T-helper 2 cell treated with Interferon-gamma antibody and Interleukin-4, amounts not matched to agents 5 μg/mL and 100 μg/mL, for 36 hours (primary cell): ENCODE measurements at places on chromosomes 1 and 21.
A peak's percentile ranks its signal among the peaks of the same experiment; 100 is the strongest.

GRCh38 chr1:201192261-201192788, 1.7 kb downstream of the IGFN1 start:
- no peak overlapping the region for H3K4me3 ChIP-seq
- H3K27ac ChIP-seq = no peak overlapping the region
- DNase-seq = no peak
- peaks cover under 1% of the 10 kb centered on the region for H3K27me3 ChIP-seq

DNA sequence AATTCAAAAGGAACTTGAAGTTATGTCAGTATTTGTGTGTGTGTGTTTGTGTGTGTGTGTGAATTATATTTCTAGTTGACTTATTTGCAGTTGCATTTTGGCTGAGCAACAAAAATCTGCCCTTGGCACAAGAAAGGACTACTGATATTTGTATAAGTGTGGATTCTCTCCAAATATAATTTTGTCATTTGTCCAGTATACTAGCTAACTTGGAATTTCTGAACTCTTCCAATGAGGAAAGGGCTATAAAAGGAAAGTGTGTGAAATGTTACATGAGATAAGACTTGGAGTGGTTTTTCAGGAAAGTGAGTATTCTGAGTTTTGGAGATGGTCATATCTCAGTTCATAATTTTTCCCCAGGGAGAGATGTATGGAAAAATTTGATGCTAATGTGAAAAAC, 1384.1 kb upstream of the B3GALT2 start:
- H3K36me3 ChIP-seq = no peaks in the 10 kb centered on the region
- no peak overlapping the region for H3K4me3 ChIP-seq
- no peaks in the 10 kb centered on the region for H3K27me3 ChIP-seq
- no peak overlapping the region for H3K27ac ChIP-seq
- no peaks in the 10 kb centered on the region for H3K4me1 ChIP-seq

- H3K4me1 ChIP-seq = peaks cover 75% of the 10 kb centered on the region
- peak; percentile 79 for DNase-seq
- peaks cover 6% of the 10 kb centered on the region for H3K36me3 ChIP-seq
- no peaks in the 10 kb centered on the region for H3K27me3 ChIP-seq
- H3K4me3 ChIP-seq = peak overlapping the region; percentile 74
- H3K27ac ChIP-seq = peak overlapping the region; percentile 93
Observed at GRCh38 chr1:109802136-109802900, 38.6 kb upstream of the EPS8L3 start.

GRCh38 chr1:211493876-211494653, 2.1 kb upstream of the RD3 start:
- no peak overlapping the region for H3K27ac ChIP-seq
- H3K4me1 ChIP-seq = peaks cover 4% of the 10 kb centered on the region
- no peaks in the 10 kb centered on the region for H3K36me3 ChIP-seq
- no peak overlapping the region for H3K4me3 ChIP-seq

DNA sequence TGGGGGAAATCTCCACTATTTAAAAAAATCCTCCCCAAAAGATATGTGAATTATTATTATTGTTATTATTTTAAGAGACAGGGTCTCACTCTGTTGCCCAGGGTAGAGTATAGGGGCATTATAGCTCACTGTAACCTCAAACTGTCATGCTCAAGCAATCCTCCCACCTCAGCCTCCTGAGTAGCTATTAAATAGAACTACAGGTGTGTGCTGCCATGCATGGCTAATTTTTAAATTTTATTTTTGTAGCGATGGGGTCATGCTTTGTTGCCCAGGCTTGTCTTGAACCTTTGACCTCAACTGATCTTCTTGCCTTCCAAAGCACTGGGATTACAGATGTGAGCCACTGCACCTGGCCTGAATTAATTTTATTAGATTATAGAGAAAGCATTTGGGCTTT, 116.8 kb downstream of the RABGAP1L start:
- H3K27ac ChIP-seq = no peak overlapping the region
- no peaks in the 10 kb centered on the region for H3K27me3 ChIP-seq
- DNase-seq = no peak
- no peaks in the 10 kb centered on the region for H3K4me1 ChIP-seq
- H3K36me3 ChIP-seq = peaks cover 9% of the 10 kb centered on the region
- H3K4me3 ChIP-seq = no peak overlapping the region

DNA sequence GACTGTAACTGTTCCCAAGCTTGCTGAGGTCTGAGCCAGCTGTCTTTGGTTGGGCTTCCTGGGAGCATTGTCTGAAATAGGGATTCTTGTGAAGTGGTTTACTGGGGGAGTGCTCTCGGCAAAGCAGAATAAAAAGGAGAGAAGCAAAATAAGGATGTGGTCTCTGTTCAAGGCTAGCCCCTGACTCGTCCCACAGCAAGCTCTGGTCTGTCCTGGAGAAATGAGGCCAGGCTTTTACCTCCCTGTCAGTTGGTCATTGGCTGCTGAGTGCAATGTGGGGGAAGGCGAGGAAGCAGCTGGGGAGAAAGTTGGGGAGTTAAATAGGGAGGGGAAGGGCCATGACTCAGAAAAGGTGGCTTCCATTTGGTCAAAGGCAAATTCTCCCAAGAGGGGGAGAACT, 303.9 kb upstream of the DUSP10 start:
- H3K4me3 ChIP-seq = no peak overlapping the region
- DNase-seq = no peak
- H3K36me3 ChIP-seq = no peaks in the 10 kb centered on the region
- no peaks in the 10 kb centered on the region for H3K27me3 ChIP-seq
- H3K4me1 ChIP-seq = peaks cover 4% of the 10 kb centered on the region
- H3K27ac ChIP-seq = no peak overlapping the region

DNA sequence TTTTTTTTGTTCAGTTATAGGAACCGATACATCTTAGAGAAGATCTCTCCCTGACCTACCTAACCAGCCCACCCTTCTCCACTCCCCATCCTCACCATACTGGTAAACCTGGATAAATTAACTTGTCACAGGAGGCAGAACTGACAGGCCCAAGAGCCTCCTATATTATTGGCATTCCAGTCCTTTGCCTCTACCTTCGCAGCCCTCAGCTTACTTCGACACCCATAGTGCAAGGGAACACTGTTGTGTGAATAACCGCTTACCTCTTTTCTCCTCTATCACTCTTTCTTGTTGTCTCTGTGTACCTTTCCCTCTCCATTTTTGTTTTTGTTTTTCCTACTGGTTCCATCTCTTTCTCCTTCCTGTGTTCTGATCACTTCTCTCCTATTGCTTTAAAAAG, 58.7 kb downstream of the CDC14A start:
- no peaks in the 10 kb centered on the region for H3K27me3 ChIP-seq
- H3K36me3 ChIP-seq = peaks cover 46% of the 10 kb centered on the region
- H3K4me1 ChIP-seq = peaks cover 42% of the 10 kb centered on the region
- H3K27ac ChIP-seq = no peak overlapping the region

GRCh38 chr1:237478842-237479241, 411.9 kb downstream of the ZP4 start:
- H3K27me3 ChIP-seq = no peaks in the 10 kb centered on the region
- no peak for DNase-seq
- H3K36me3 ChIP-seq = no peaks in the 10 kb centered on the region
- H3K4me1 ChIP-seq = peaks cover 2% of the 10 kb centered on the region

DNA sequence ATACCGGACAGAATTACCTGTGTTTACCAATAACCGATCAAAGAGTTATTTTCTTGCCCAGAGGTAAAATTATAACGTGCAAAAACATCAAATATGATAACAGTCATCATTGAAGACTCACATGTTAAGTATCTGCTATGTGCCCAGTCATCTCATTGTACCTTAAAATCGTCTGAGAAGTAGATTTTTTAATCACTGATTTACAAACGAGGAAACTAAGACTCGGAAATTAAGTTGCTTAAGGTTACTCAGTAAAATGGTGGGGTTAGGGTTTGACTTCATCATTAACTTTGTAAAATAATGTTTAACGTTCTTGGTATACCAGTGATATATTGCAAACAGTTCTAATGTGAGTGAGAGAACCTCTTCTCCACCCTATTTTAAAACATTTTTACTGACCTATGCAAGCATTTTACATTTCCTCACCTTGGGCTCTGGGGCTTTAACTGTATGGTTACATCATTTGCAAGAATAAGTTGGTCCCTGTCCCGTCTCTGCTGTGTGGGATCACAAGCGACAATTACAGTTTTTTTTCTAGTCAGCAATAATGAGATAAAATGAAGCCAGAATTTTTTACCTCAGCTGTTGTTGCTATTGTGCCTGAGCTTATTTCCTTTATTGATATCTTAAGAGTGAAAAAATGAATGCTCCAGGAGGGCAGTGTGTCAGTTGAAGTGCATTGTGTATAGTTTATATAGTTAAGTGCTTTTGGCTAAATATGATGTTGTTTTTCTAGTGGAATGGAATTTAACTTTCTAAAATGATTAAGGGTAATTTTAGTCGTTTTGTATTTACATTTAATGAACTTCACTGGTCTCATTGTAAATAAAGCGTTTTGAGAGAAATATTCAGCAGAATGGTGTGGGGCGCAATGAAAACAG, 2.7 kb downstream of the RPRD2 start:
- DNase-seq = no peak
- H3K4me3 ChIP-seq = peak overlapping the region; percentile 96
- H3K27ac ChIP-seq = peak overlapping the region; percentile 99

DNA sequence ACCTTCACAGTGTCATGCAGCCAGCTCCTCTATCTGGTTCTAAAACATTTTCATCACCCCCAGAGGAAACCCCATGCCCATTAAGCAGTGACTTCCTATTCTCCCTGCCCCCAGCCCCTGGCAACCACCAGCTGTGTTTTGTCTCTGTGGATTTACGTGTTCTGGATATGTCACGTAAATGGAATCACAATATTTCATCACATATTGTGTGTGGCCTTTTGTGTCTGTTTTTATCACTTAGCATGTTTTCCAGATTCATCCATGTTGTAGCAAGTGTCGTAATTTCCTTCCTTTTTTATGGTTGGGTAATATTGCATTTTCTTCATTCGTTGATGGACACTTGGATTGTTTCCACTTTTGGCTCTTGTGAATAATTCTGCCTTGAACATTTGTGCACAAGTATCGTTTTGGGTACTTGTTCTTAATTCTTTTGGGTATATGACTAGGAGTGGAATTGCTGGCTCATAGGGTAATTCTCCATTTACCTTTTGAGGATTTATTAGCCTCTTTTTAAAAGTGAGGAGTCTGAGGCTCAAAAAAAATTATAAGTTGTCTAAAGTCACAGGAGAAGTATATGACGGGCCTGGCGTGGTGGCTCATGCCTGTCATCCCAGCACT, 127.0 kb downstream of the MRPS6 start:
- no peaks in the 10 kb centered on the region for H3K27me3 ChIP-seq
- H3K36me3 ChIP-seq = no peaks in the 10 kb centered on the region
- H3K27ac ChIP-seq = peak overlapping the region; percentile 58
- peaks cover 48% of the 10 kb centered on the region for H3K4me1 ChIP-seq
- DNase-seq = no peak
- peak overlapping the region; percentile 79 for H3K4me3 ChIP-seq

- H3K4me1 ChIP-seq = peaks cover 5% of the 10 kb centered on the region
- H3K4me3 ChIP-seq = no peak overlapping the region
- DNase-seq = no peak
- peaks cover 5% of the 10 kb centered on the region for H3K27me3 ChIP-seq
- H3K36me3 ChIP-seq = peaks cover 15% of the 10 kb centered on the region
Observed at GRCh38 chr1:201880928-201881571, 7.6 kb upstream of the SHISA4 start.

GRCh38 chr1:7535016-7535415, 236.1 kb upstream of the VAMP3 start:
- no peak for DNase-seq
- H3K4me3 ChIP-seq = no peak overlapping the region
- peaks cover 4% of the 10 kb centered on the region for H3K4me1 ChIP-seq
- no peaks in the 10 kb centered on the region for H3K36me3 ChIP-seq
- peaks cover 3% of the 10 kb centered on the region for H3K27me3 ChIP-seq

GRCh38 chr1:23624440-23624839, 65.1 kb upstream of the ID3 start:
- no peaks in the 10 kb centered on the region for H3K36me3 ChIP-seq
- peak overlapping the region; percentile 14 for H3K27ac ChIP-seq
- no peak overlapping the region for H3K4me3 ChIP-seq
- DNase-seq = peak; percentile 59

DNA sequence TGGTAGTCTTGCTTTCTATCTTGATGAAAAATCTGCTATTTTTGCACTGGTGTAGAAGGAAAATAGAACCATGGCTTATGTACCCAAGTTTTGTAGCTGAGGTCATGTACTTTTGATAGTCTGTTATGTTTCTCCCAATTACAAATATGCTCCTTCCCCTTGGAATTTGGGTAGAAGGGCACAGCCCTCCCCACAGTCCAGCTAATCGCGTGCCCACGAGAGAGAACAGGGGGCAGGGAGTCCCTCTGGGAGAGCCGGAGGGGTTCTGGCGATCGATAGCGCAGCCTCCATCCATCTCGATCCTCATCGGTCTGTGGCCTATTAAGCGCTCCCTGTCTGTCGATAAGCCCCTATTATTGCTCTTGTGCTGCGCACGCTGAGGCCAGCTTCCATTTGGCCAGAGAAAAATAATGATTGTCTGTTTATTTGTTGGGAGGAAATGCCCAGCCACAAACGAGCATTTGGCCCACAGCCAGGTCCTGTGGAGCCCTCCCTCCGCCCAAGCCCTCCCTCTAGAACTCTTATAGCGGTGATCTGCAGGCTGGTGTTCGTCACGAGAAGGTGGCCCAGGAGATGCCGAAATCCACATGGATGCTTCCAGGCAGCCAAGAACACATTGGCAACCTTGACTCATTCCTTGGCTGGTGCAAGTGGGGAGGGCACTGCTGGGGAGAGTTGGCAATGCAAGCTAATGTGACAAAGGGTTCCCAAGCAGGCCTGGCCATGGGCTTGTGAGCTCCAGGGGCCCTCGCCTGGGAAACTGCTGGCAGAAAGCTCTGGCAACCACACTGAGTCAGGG, 134.7 kb upstream of the TNR start:
- H3K27me3 ChIP-seq = peaks cover 2% of the 10 kb centered on the region
- H3K4me3 ChIP-seq = no peak overlapping the region

DNA sequence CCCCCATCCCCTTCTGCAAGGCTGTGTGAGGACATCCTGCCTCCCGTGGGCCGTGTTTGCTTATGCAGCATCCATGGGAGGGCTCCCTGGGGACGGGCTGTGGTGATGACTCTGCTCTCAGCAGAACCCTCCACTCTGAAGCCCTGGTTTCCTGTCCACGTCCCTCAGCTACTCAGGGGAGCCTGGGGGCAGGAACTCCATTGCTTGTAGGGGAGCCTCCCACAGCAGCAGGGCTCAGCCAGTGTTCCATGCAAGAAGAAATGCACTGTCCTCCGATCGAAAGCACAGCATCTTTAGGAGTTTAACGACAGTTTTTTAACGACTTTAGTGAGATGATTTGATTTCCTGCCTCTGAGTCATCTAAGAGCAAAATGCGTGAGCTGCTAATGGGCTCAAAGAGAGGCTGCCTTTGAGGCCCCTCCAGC, 8.3 kb upstream of the KCNAB2 start:
- H3K4me1 ChIP-seq = peaks cover 40% of the 10 kb centered on the region
- H3K27ac ChIP-seq = peak overlapping the region; percentile 55
- no peak for DNase-seq
- H3K36me3 ChIP-seq = peaks cover 48% of the 10 kb centered on the region
